Right kidney (tissue), 9 donors: ENCODE measurements at places on chromosomes 11 and 22.

DNA sequence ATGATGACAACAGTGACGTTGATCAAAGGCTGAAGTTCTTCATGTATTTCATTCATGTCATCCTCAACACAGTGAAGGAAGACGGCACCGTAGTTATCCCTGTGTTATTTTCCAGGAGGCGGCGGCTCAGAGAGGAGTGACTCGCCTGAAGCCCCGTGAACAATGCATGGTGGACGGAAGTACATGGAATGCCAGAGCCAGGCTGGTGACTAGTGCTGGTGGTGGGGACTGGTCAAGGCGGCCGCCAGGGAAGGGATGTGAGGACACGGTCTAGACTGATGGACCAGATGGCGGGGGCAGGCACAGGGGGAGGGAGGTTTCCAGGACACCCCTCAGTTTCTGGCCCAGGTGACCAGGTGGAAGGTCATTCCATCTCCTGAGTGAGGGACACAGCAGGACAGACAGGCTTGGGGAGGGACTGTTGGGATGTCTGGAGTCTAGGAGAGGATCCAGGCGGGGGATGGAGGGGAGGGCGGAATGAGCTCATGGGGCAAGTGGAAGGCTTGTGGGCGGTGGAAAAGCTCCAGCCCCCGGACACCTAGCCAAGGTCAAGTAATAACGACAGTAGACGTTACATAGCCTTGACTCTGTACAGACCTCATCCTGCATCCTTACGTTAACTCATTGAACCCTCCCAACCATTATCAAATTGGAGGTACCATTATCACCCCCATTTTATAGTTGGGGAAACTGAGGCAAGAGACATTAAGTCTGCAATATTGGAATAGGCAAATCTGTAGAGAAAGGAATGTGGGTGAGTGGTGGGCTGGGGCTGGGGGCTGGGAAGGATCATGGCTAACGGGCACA, 16.0 kb upstream of the PICK1 start:
- DNase-seq = no peak

DNA sequence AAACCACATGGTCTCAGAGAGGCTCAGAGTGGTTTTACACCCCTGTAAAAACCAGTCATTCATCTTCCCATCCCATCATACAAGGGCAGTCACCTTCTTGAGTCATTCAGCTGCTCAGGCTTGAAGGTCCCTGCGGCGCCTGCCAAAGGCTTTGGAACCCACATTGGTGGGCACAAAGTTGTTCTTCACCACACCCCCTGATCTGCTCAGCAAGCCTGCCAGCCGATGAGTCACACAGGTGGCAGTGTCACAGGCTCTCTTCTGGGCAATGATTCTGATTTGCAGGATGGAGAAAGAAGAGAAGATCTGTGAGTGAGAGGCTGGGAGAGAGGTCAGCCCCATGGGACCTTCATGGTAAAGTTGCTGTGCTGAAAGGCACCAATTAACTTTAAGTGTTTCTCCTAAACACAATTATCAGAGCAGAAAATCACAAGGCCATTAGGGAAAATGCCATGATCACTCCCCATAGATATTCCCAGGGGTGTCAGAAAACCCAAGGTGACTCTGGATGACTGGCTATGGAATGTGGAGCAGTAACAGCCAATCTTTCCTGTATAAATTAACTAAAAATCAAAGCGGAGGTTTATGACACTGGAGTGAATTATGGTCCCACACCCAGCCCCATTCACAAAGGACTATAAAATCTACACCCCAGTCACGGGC, 4.4 kb downstream of the CALCA start:
- DNase-seq = peak; percentile 6

- no peak for DNase-seq
Observed at GRCh38 chr11:68004551-68005335, 846 bp upstream of the UNC93B1 start.

- DNase-seq = no peak
Observed at GRCh38 chr22:32249231-32249630, 5.9 kb downstream of the SLC5A4 start.

- no peak for DNase-seq
Observed at GRCh38 chr11:86592047-86592591, 80.3 kb downstream of the ME3 start.

DNA sequence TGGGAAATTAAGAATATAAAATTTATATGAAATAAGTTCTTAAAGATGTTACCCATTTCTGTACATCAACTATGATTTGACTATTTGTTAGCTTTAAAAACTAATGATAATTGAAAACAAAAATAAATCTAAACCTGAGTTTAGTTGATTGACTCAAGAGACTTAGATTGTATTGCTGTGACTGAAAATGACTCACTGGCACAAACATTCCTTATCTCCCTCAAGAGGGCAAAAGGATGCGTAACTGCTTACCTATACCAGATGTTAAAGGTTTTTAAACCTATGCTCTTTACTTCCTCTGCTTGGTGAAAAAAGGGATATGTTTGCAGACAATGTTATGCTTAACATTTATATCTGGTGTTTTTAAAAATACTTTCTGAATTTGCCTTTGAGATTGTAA, 30.3 kb downstream of the ATM start:
- no peak for DNase-seq
